ENCODE measurements at places on chromosomes 3 and 15.

GRCh38 chr3:41518626-41519025 is 319.3 kb downstream of the CTNNB1 start:
- DNase-seq, result no peak

GRCh38 chr15:97023488-97023844 is 693.0 kb downstream of the NR2F2 start:
- DNase-seq, result no peak

DNA sequence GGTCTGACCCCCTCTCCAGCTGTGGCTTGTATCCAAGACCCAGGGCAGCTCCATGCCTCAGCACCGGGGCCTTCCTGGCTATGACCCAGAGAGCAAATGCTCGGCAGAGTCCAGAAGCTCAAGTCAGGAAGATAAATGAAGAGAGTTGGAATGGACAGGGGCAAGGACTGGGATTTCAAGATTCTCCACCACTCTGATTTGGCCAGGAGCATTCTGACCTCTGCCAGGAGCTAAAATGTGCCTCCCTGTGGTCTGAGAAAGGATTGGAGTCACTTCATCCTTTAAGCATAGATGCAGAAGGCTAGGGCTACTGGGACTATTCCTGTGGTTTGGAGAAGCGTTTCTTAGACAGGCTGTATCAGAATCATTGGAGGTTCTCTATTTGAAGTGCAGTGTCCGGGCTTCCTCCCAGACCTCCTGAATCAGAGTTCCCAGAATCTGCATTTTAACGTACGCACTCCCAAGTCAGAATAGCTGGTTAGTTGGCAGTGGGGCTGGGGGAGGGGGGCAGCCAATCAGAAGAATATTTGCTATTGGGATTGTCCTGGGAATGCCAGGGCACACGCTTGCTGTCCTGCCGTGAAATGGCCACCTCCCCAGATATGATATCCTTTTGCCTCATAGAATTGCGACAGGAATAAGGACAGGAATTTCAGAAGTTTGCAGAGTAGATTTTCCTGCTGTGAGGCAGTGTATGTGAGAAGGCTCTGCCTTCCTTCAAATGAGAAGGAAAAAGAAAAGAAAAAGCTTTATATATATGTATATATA is 57.4 kb downstream of the HRH1 start:
- DNase-seq, result no peak

DNA sequence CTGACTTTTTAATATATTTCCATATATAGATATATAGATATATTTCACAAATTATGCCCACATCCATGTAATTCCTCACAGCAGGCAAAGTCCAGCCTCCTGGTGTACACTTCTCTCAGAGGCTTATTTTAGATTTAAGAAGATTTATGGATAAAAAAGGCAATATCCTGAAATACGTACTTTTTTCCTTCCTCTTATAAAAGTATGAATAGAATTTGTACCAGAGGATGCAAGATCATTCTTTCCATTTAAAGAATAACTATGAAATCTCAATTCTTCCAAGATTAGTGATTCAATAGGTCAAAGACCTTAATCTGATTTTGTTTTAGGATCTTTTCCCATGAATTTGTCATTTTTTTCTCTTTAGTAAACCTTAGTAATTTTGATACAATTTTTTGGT is 597.9 kb upstream of the TBL1XR1 start:
- DNase-seq, result no peak

DNA sequence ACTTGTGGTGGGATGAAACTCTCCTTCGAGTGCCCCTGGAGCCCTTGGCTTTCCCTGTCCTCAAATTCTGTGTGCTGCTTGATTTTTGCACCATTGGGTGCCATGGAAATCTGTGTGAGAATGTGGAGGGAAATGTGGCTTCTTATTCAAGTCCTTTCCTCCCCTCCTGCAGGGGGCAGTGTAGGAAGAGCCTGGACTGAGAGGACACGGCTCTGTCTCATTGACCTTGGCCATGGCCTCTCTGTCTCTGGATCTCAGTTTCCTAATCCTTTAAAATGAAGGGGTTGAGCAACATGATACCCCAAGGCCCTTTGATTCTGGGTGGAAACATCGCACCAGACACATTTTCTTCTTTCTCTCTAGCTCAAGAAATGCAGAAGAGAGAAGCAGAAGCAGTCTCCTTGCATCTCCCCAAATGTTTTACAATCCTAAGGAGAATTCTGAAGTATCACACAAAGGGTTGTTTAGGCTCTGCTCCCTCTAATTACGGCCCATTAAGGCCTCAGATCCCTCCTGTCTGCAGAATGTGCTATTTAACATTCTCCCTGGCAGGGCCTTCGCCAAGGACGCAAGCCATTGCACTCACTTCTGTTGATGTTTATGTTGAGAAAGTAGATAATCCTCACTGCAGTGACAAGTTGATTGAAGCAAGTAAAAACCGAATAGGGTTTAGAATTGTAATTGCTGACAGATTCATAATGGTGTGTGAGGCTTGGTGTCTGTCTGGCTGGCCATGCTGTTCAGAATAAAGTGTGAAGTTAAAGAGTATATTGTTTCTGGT is 169.1 kb downstream of the TPRG1 start:
- DNase-seq, result no peak

DNA sequence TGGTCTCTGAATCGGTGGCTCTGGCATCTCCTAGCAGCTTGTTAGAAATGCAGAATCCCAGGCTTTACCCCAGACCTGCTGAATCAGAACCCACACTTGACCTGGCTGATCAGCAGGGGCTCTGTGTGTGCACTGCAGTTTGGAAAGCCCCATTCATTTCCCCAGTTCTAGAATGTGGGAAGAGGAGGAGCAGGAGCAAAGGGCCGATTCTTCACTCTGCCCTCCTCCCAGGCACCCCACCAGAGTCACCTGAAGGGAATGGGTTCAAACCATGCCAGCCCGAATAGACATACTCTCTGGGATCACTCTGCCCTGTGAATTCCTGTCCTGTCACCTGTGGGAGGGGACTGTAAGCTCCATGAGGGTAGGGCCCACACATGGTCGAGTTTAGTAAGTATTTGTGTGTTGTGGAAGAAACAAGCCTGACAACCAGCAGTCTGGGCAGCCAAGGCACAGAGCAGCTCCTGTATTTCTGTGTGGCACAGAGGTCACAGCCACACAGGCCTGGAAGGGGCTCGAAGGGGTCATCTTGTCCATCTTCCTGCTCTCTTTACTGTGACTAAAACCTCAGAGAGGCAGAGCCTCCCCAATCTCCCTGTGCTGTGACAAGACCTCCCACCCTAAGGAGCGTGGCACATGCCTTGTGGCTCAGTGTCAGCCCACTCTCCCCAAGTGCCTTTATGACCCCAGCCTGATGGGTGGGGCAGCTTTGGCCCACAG is 29.0 kb upstream of the HHATL start:
- no peak for DNase-seq

GRCh38 chr15:77494964-77495363 is 74.3 kb downstream of the HMG20A start:
- DNase-seq, result no peak

- DNase-seq, result no peak
Observed at GRCh38 chr3:183283886-183284285, 30.8 kb downstream of the B3GNT5 start.

- DNase-seq, result no peak
Observed at GRCh38 chr3:105930733-105931132, 61.9 kb upstream of the CBLB start.

GRCh38 chr3:141851411-141851810 is 25.0 kb upstream of the ATP1B3 start:
- no peak for DNase-seq

DNA sequence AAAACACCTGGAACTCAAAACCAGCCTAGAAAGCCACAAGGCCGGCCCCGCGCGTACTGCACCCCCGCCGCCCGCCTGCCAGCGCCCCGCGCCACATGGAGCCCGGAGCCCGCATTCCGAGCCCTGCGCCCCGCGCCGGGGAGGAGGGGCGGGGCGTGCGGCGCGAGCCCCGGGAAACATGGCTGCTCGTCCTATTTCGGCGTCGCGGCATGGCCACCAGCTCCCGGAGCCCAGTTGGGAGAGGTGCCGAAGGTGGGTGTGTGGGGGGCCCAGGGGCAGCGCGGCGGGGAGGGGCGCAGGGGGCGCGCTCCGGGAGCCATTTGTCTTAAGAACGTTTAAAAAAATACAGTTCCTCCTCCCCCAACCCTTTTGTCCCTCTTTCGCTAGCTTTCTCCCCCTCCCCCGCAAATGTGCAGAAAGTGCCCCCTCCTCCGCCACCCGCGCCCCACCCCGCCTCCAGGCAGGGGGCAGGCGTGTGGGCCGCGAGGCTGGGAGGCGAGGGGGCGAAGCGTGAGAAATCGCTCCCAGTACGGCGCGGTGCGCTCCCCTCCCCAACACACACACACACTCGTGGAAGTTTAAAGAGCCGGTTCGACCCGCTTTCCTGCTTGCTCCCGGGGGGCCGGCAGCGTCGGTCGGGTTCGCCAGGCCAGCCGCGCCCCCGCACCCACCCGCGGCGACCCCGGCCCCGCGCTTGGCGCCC is 2.5 kb downstream of the ANP32A start:
- peak; percentile 50 for DNase-seq

GRCh38 chr15:99407716-99408115 is 156.4 kb downstream of the LRRC28 start:
- no peak for DNase-seq

DNA sequence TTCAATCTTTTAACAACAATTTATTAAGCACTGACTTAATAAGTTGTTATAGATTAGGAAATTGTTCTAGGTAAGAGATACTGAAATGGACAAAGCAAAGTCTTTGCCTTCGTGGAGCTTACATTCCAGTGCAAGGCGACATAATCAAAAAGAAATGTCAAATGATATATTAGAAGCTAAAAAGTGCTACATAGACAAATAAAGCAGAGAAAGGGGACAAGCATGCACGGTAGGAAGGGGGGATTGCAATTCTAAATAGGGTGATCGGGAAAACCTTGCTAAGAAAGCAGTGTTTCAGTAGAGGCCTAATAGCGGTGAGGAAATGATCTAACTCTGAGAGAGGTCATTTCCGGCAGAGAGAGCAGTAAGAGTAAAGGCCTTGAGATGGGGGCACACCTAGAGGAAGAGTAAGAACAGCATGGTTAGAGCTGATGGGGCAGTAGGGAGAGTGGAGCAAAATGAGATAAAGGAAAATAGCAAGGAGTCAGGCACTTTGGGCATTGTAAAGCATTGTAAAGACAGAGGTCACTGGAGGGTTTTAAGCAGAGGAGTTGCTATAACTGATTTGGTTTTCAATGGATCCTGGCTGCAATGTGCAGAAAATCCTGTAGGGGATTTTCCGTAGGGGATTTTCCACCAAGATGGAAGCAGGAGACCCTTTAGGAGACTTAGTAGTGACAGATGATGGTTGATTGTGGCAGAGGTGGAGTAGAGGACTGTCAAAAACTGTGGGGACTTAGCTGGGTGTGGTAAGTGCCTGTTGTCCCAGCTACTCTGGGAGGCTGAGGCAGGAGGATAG is 71.7 kb upstream of the CFAP20DC start:
- no peak for DNase-seq

DNA sequence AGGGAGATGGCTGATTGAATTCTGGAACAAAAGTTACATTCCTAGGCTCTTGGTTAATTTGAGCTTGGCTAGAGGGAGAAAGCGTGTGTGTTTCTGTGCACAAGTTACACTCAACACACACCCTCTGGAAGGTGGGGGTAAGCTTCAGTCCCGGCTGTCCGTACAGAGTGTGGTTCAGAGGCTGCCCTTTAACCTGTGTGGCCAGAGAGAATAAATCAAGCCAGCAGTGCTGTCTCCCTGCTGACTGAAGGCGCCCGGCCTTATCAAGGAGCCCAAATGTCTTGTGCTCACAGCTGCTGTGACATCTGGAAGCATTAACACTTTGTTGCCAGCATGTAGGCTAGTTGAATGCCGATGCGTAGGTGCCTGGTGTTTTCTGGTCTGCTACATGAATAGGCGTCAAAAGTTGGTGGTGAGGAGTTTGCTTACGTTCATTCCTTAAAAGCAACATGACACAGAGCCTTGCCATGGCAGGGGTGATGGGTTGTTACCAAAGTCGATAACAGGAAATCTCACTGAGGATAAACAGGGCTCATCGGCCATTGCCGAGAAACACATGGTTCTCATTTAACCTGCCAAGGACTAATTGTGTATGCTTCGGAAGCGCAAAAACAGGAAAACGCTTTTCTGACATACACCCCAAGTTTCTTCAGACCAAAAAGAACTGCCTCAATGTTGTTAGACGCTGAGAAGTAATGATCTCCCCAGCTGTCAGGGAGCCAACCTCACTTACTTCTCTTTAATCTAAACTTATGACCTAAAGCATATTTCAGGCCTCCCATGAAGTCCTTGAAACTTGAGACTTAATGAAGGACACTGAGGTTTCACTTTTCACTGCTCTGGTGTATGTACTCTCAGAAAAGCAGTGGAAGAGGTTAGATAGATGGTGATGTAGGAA is 95.8 kb upstream of the CTDSPL start:
- DNase-seq, result no peak

GRCh38 chr3:150761831-150762661 is 923 bp downstream of the SIAH2 start:
- peak; percentile 13 for DNase-seq

GRCh38 chr15:35304389-35304788 is 219.3 kb upstream of the NANOGP8 start:
- DNase-seq, result no peak

DNA sequence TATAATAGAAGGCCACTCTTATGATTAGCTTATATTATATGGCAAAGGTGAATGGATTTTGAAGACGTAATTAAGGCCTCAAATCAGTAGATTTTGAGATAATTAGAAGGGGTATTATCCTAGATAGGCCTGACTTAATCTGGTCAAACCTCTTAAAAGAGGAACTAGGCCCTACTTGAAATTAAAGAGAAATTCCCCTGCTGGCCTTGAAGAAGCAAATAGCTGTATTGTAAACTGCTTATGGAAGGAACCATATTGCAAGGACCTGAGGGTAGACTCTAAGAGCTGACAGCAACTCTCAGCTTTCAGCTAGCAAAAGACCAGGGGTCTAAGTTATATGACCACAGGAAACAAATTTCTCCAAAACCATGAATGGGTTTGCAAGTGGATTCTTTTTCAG is 219.0 kb upstream of the ONECUT1 start:
- DNase-seq, result no peak

DNA sequence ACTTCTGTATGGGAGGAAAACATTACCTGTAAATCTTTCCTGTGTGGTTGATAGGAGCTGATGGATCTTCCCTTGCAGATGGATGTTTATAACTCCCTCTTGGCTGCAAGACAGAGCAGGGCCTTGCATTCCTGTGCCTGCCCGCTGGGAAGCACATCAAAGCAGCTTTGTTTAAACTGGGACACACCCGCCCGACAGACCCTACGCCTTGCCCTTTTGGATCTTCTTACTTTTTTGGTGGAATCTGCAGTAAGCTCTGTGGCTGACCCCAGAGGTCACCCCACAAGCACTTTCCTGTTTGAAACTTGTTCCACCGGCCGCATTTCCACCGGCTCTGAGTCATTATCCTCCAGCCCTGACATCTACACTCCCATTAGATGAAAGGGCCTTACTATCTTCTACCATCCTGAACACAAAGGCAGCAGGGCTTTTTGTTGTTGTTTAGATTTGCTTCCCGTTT is 244.1 kb upstream of the STT3B start:
- DNase-seq, result no peak

GRCh38 chr3:45001738-45002137 is 24.4 kb upstream of the CLEC3B start:
- DNase-seq, result no peak

GRCh38 chr3:152497457-152497856 is 228.7 kb downstream of the MBNL1 start:
- no peak for DNase-seq

- DNase-seq, result no peak
Observed at GRCh38 chr3:164233951-164234350, 844.3 kb downstream of the SI start.

Measured in effector CD4-positive, alpha-beta T cell (primary cell).